ENCODE measurements at places on chromosomes 13 and 19.

DNA sequence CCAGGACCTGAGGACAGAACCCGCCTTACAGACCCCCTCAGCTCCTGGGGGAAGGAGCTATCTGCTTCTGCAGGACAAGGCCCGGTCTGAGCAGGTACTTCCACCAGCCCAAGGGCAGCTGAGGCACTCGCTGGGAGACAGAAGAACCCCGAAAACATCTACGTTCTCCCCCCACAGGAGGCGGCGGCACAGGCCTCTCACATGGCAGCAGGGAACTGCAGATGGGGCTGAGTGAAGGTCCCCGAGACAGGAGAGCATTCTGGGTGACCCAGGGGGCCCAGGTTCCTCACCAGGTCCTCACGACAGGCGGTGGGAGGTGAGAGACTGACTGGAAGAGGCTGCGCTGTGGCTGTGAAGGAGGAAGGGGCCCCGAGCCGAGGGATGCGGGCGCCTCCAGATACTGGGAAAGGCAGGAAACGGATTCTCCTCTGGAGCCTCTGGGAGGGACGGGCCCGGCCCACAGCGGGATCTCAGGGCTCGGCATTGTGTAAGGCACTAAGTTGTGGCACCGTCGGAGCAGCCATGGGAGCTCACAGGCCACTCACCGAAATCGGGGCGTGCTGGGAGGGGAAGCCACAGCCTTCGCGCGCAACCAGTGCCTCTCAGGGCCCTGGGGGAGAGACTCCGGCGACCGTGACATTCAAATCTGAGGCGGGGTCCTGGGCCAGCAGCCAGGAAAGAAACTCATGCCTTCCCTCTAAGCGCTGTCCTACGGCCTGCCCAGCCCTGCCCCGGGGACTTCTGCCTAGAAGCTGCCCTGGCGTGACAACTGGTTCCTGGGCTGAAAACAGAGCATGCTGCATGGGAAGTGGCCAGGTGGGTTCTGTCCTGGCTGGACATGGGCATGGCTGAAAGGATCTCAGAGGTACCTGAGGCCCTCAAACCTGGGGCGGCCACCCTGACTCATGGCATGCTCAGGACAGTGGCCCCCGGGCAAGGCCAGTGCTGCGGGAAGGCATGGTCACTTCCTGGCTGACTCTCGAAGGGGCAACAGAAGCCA lies 14.0 kb downstream of the RPL36 start:
- DNase-seq, result no peak

DNA sequence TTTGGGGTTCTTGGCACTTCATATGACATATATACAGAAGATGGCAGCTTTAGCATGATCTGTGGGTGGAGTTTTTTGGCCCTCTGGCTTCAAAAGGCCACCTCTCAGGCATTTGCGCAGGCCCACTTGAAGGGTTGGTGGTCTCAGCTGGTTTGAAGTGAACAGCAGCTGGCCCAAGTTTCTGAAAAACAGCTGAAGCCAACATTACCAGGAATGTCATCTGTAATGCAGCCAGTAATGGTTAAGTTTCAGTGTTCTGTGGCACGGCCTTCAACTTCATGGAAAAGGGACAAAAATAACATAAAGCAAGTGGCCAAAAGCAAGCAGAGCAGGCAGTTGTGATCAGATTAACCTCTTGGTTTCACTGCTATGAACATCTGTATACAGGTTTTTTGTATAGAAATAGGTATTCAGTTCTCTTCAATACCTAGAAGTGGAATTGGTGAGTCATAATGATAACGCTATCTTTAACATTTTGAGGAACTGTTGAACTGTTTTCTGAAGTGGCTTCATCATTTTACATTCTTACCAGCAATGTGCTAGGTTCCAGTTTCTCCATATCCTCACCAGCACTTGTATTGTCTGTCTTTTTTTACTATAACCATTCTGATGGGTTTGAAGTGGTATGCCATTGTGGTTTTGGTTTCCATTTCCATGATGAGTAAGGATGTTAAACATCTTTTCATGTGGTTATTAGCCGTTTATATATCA lies 245.4 kb downstream of the SHISA2 start:
- no peak for DNase-seq

DNA sequence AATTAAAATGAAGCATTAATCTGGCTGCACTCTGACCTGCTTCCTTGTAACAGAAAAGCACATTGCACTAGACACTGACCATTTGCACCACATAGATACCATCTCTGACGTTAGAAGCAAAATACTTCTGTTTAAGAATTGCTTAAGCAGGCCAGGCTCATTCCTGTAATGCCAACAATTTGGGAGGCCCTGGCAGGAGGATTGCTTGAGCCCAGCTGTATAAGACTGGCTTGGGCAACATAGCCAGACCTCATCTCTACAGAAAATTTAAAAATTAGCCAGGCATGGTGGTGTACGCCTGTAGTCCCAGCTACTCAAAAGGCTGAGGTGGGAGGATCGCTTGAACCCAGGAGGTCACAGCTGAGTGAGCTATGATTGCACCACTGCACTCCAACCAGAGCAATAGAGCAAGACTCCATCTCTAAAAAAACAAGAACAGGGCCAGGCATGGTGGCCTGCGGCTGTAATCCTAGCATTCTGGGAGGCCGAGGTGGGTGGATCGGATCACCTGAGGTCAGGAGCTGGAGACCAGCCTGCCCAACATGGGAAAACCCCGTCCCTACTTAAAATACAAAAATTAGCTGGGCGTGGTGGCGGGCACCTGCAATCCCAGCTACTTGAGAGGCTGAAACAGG lies 7.0 kb upstream of the TLE6 start:
- DNase-seq, result no peak

DNA sequence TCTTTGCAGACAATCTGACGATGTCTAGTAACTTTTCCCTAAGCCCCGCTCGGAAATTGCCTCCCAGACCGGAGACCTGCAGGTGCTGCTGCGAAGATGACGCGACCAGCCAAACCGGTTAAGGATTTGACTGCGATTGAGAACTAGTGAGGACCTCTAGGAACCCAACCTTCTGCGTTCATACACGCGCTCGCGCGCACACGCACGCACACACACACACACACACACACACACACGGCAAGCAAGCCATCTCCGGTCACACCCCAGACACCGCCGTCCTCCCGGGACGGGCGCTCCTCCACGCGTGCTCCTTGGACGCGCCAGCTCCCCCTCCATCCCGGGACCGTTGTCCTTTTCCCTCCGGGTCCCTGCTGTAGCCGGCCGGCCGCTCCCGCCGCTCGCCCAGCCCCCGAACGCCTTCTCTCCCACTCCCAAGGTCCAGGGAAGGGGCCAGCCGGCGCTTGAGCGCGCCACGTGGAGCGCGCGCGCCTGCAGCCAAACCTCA lies 1.2 kb downstream of the TBC1D4 start:
- no peak for DNase-seq

- no peak for DNase-seq
Measured at GRCh38 chr13:107968470-107968869, 246.9 kb downstream of the LIG4 start.

DNA sequence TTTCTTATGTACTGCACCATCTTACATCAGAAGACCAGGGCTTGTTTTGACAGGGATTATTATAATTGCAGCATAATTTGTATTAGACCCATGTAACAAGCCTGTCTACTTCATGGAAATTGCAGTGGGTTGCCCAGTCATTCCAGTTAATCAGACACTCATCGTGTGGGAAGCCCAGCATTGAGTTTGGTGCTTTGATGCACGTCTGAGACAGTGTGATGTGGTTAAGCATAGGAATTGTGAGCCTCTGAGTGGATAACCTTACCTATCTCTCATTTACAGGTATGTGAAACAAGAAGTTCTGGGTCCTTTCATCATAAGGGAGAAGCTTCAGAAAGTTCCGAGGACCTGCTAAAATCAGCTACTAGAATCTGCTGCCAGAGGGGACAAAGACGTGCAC lies 12.8 kb downstream of the RGCC start:
- no peak for DNase-seq

DNA sequence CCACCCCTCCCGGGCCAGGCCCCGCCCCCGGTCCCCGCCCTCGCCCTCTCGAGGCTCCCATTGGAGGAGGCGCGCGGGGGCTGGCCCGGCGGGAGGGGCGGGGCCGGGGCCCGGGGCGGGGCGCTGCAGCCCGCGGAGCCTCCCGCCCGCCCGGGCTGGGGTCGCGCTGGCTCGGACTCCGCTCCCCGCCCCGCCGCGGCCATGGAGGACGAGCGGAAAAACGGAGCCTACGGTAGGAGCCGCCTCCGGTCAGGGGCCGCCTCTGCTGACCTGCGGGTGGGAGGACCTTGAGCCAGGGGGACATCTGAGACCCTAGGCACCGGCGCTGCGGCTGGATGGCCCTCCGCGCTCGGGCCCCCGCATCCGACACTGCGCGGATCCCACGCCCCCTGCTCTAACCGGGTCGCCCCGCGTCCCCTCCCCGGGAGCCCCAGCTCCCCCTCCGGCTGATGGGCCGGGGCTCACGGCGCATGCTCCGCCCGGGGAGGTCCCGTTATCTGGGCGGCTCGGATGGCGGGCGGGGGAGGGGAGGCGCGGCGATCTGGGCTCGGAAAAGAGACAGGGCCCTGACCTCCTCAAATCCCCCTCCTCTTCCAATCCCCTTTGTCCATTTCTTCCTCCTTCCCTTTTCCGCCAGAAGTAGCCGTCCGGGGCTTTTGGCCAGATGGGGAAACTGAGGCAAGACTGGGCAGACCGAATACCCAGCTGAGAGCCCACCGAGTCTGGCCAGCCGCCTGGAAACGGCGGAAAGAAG lies 15.4 kb upstream of the AP1M2 start:
- peak; percentile 82 for DNase-seq

GRCh38 chr19:41264581-41265394 lies 616 bp downstream of the HNRNPUL1 start:
- peak; percentile 20 for DNase-seq

DNA sequence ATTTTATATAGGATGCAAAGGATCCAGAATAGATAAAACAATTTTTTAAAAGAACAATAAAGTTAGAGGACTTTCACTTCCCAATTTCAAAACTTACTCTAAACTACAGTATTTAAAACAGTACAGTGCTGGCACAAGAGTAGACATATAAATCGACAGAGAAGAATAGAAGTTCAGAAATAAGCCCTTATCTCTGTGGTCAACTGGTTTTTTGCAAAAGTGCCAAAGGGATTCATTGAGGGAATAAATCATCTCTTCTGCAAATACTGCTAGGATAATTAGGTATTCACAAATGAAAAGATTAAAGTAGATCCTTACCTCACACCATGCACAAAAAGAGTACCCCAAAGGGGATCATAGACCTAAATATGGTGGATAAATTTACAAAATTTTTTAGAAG lies 431.0 kb upstream of the HTR2A start:
- DNase-seq, result no peak

DNA sequence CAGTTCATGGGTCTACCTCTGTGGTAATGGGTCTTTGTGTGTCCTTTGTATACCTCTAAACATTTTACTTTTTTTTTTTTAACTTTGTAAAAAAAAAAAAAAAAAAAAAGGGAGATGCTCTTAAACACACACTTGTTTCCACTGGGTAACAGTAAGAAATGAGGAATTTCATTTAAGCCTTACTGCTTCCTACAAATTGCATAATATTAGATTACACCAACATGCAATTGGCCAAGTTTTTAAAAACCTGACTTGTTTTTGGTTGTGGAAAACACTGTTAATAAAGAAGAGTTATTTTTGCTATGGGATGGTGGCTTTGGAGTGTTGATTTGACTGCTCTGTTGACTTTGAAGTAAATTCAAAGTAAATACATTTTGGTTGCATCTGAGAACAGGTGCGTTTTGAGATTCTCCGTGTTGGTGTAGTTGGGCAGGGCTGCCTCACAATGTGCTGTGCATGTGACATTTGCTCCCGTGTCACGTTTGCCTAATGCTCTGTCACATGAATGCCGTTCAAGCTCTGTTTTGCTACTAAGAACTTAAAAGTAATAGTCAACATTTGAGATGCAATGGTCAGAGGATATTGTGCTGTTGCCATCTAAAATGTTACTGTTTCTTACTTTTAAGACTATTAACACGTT lies 202.4 kb downstream of the LMO7 start:
- DNase-seq, result no peak

DNA sequence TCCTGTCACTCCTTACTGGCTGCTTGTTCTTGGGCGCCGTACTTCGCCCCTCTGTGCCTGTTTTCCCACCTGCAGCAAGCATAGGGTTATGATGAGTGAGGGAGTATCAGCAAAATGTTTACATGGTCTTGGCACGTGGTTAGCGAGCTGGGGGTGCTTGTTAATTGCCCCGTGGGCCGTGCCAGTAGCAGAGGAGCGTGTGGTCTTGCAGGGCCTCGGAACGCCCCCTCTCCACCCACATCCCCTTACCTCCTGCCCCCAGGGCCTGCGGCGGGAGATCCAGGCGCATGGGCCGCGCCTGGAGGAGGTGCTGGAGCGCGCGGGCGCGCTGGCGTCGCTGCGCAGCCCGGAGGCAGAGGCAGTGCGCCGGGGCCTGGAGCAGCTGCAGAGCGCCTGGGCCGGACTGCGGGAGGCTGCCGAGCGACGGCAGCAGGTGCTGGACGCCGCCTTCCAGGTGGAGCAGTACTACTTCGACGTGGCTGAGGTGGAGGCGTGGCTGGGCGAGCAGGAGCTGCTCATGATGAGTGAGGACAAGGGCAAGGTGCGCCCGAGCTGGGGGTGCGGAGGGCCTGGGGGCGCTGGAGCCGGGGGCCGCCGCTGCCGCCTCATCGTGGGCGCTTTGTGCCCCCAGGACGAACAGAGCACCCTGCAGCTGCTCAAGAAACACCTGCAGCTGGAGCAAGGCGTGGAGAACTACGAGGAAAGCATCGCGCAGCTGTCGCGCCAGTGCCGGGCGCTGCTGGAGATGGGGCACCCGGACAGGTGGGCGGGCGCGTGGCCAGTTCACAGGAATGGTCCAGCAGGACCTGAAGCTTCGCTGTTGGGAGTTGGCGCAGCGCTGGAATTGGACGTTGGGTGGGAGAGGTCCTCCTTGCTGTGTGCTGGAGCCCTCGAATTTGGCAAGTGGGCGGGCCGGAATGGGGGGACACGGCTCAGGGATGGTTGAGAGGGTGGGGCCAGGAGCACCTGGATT lies 22.5 kb upstream of the SHKBP1 start:
- no peak for DNase-seq

- DNase-seq, result no peak
Measured at GRCh38 chr19:12723381-12723640, 421 bp downstream of the TNPO2 start.

- no peak for DNase-seq
Measured at GRCh38 chr13:110950819-110951570, 36.1 kb upstream of the ANKRD10 start.

GRCh38 chr19:815079-815774 lies 6.5 kb downstream of the PLPPR3 start:
- no peak for DNase-seq

DNA sequence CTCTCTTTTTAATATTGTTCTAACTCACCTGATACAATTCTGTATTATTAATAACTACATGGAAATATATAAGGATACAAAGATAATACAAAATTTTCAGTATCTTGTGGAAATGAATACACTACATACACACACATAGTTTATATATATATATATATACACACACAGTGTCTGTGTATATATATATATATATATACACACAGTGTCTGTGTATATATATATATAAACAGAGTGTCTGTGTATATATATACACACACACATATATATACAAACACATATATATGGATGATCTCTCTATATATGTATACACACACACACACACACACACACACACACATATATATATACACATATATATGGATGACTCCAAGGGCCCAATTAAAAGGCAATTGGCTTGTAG lies 749.1 kb downstream of the DACH1 start:
- no peak for DNase-seq

- DNase-seq, result no peak
Measured at GRCh38 chr19:35170359-35171061, 16.0 kb downstream of the FXYD5 start.
